ENCODE measurements at places on chromosomes 7 and 10. TPM values are rescaled to one million over a fixed set of nuclear protein-coding genes. Genes with fewer than 3 reads are reported as not detected.

DNA sequence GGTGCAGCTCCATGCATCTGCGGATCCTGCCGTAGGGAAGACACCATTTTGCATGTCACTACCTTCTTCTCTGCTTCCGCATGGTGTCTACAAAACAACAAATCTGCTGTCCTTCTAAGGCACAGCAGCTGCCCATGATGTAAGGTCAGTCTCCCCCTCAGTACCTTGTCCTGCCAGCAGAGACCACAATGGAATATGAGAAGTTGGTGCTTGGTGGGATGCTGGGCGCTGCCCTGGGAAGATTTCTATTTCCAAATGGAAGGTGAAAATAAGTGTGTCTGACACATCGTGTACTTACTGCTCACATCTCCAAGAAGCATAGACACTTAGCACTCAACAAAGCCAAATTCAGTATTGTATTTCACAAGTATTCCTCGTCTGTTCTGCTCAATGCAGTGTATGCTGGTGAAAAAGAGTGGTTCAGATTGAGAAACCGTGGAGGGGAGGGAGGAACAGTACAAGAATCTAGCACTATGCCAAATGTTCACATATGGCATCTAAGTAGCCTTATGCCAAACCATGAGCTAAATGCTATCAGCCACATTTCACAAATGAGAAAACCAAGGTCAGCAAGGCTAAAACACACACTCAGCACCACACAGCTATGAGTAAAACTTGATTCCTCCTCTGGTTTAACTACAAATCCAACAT, 95.0 kb downstream of the GRB10 start:
- no peak for DNase-seq

- peak; percentile 54 for DNase-seq
These were observed 689 bp upstream of the SMARCD3 start for GRCh38 chr7:151249034-151249731.

GRCh38 chr7:115340828-115341227, 418.9 kb downstream of the MDFIC start:
- no peak for DNase-seq

- no peak for DNase-seq
These were observed 918.1 kb upstream of the POT1 start for GRCh38 chr7:125847692-125848091.

- peak; percentile 62 for DNase-seq
These were observed 12.2 kb upstream of the REPIN1 start for GRCh38 chr7:150356265-150356897.

GRCh38 chr10:51342381-51342780, 268.1 kb downstream of the PRKG1 start:
- no peak for DNase-seq

- no peak for DNase-seq
These were observed 100.6 kb downstream of the BAMBI start for GRCh38 chr10:28777911-28778310.

DNA sequence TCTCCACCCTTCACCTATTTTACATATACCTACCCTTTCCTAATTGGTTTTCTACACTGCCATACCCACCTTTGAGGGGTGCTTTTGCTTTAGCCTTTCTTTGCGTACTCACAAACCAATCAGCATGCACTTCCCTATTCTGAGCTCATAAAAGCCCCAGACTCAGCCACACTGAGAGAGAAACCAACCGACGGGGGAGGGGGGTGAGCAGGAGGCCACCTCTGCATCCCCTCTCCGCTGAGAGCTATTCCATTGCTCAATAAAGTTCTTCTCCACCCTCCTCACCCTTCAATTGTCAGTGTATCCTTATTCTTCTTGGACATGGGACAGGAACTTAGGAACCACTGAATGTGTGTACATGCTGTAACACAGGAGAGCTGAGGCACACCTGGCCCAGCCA, 9.0 kb upstream of the FKBP9 start:
- no peak for DNase-seq

DNA sequence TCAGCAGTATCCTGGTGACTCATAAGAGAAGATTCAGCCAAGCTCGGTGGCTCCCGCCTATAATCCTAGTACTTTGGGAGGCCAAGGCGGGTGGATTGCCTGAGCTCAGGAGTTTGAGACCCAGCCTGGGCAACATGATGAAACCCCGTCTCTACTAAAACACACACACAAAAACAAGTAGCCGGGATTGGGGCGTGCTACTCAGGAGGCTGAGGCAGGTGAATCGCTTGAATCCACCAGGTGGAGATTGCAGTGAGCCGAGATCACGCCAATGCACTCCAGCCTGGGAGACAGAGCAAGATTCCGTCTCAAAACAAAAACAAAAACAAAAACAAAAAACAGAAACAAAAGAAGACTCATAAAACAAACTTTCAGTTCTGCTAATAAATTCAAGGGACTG, 551.1 kb upstream of the POT1 start:
- DNase-seq = no peak

GRCh38 chr10:97011397-97011796, 174.4 kb downstream of the SLIT1 start:
- no peak for DNase-seq

- DNase-seq = no peak
These were observed 48.1 kb downstream of the ITPRID1 start for GRCh38 chr7:31562002-31562401.

DNA sequence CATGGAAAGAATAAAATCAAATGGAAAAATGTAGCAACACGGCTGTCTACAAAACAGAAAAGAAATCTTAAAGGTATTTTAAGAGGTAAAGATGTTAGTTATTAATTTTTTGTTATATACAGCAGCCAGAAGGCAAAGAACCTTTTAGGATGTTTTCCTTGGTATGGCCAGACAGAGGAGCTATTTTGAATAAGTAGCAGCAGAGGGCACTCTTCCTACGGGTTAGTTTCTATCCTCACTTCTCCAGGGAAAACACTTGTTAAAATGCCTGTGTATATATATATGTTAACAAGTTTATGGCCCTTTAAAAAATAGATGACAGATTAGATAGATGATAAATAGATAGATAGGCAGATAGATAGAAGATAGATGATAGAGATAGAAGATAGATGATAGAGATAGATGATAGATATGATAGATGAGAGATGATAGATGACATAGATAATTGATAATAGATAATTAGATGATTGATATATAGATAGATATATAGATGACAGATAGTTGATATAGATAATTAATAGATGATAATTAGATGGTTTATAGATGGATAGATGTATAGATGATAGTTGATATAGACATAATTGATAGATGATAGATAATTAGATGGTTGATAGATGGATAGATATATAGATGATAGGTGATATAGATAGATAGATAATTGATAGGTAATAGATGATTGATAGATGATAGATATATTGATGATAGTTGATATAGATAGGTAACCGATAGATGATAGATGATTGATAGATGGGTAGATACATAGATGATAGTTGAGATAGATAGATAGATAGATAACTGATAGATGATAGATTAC, 57.8 kb upstream of the WIPF3 start:
- DNase-seq = peak; percentile 71

GRCh38 chr10:43958964-43959363, 310.3 kb upstream of the ZNF32 start:
- no peak for DNase-seq

GRCh38 chr7:100079024-100079560, 2.4 kb downstream of the ZNF3 start:
- DNase-seq = no peak

DNA sequence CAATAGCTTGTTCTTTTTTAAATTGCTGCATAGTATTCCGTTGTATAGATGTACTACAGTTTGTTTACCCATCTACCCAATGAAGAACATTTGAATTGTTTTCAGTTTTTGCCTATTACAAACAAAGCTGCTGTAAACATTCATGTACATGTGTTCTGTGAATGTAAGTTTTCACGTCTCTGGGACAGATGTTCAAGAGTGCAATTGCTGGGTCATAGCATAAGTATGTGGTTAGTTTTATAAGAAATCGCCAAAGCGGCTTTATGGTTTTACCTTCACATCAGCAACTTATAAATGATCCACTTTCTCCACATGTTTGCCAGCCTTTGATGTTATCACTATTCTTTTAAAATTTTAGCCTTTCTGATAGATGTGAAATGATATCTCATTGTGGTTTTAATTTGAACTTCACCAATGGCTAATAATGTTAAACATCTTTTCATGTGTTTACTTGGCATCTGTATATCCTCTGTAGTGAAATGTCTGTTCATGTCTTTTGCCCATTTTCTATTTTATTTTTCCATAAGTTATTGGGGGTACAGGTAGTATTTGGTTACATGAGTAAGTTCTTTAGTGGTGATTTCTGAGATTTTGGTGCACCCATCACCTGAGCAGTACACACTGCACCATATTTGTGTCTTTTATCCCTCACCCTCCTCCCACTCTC, 73.5 kb downstream of the TBXAS1 start:
- DNase-seq = no peak

The MCM10 gene
- total RNA-seq = 44.5 TPM

The CCAR1 gene
- total RNA-seq = 92.7 TPM

The SYT15B gene
- total RNA-seq = not detected

The SEMA3C gene
- 0.54 TPM for total RNA-seq

The FAM25C gene
- not detected for total RNA-seq

The ZMIZ1 gene
- 12.3 TPM for total RNA-seq
